H9 (cell line): ENCODE measurements at places on chromosomes 11 and 22.

- no peak for DNase-seq
Observed at GRCh38 chr11:16418428-16419097, 62.2 kb upstream of the SOX6 start.

DNA sequence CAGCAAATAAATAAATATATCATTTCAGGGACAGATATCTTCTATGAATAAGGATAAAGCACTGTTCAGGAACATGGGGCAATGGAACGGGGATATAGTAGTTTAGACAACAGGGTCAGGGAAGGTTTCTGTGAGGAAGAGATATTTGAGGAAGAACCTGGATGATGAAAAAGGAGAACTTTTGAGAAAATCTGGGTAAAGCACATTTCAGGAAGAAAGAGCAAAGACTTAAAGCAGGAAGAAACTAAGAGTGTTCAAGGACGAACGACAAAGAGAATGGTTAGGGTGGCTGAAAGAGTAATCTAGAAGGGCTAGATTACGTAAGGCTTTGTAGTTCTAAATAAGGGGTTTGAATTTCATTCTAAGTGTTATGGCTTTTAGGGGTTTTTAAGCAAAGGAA is 12.7 kb downstream of the DDI1 start:
- DNase-seq, result no peak

- no peak for DNase-seq
Observed at GRCh38 chr11:26028393-26028911, 303.5 kb upstream of the ANO3 start.

GRCh38 chr11:2814751-2815150 is 70.8 kb downstream of the CDKN1C start:
- DNase-seq, result no peak

DNA sequence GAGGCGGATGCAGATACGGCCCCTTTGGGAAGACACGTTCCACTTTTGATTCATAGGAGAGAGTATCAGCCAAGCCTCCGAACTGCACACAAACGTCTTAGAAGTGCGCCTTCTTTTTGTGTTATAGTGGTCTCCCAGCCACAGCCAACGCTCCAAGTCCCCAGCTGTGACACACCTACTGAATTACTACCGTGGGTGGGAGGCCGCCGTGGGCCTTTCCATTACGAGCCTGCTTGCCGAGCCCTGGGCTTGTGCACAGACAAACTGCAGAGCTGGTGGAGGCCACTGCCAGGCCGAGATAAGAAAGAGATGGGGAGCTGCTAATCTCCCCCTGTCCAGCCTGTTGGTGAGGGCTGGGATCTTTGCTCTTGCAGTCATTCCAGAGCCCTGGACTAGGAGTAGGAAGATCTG is 761 bp downstream of the HMBS start:
- no peak for DNase-seq

DNA sequence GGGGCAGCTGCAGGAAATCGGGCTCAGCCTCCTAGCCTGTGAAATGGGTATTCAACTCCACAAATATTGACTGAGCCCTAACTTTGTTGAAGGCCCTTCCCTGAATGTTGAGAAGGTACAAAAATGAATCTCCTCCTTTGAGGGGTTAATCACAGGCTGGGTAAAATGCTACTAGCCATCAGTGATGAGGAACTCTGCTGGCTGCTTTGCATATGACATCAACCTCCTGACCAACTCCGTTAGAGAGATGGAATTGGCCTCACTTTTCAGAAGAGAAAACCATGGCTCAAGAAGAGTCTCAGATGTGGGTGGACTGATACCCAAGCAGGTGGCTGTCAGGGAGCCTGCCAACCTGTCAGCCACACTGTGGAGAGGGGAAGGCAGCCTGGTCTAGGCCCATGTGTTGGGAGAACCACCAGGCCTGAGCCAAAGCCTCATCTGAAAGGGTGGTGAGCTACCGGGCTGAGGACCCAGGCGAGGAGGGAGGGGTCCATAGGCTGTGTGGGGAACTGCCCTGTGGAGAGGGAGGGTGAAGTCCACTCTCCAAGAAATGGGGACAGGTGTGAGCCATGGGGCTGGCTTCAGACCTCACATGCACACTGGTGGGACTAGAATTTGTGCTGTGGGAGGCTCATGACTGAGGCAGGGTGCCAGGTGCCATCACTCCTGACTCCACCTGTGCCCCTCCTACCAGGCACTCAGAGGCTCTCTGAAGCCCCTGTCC is 11.8 kb downstream of the CDCA5 start:
- no peak for DNase-seq

DNA sequence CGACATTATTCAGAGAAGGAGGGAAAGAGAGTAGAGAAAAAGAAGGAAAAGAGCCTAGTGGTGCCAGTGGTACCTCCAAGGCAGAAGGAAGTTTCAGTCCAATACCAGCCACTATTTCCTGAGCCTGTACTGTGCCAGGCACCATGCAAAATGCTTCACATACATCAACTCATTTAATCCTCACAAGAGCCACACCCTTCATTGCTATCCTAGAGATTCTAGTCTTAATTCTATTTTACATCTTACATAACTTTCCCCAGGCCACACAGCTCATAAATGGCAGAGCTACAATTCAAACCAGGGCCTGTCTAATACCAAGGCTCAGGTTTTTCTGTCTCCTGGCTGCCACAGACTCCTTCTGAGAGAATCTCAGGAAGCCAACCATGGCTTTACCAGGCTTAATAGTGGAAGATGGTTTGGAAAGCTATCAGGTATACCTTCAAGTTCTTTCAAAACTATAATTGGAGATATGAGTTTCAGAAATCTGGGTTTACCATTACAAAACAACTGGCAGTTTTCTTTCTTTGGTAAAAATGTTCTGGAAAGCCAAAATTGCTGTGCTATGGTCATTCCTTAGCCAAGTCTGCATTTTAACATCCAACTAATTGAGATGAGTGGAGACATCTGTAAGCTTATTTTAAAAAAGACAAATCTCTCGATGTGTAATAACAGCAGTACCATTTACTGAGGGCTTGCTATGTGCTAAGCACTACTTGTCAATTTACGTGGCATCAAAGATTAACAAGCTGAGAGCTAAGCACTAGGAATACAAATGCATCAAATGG is 225.1 kb upstream of the PITPNB start:
- no peak for DNase-seq

DNA sequence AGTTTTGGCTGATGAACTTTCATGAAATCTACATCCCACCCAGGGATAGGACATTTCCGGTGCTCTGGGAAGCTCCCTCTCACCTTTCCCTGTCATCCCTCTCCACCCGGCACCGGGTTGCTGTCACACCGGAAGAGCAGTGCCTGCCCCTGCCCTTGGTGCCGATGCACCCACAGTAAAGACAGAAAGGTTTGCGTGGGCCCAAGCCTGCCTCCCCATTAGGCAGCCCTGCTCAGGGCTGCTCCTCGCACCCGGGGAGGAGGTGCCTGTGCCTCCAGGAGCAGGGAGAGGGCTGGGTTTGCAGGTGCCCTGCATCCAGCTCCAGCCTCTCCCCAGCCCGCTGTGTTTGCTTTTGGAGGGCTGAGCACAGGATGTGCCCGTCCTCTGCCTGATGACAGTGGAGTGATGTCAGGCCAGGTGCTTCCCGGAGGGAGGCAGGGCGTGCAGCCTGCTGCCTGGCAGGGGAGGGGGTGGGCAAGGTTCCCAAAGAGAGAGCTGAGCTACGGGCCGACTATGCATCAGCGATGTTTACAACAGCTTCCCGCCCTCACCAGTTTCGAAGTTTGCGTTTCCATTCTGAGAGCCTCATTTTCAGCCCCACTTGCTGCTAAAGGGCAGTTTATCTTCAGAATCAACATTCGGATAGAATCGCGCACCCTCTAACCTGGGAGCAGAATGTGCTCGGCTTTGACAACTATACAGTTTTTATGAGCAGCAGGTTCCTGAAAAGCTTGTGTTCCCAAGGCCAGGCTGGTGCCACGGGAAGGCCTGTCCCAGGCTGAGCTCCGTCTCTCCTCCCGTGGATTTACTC is 83.2 kb upstream of the CLDN5 start:
- DNase-seq, result peak; percentile 58

DNA sequence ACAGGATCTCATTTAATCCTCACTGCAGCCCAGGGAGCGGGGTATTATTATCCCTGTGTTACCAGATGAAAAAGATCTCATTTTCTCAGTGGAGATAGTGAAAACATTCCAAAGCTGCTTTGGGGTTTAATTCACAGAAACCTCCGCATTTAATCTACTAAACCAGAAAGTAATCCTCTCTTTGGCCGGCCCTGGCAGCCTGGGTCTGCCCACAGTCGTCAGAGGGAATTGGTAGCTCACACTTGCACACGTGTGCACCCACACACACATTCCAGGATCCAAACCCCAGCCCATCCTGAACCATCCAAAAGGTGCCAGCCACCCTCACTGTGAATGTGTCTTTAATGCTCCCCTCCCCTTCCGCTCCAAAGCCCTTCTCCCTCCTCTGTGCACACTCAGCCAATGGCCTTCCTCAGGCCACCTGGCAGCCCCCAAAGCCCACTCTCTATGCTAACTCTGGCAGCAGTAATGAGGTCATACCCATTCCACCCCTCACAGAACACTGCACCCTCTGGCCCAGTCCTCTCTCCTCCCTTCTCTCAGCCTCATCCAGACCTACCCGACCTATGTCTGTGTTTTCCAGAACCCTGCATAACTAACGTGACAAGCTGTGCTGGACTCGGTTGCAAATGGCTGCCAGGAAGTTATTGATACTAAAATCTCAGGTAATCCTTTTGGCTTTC is 466.2 kb downstream of the SOX6 start:
- no peak for DNase-seq

GRCh38 chr11:64887757-64888405 is 9.5 kb upstream of the EHD1 start:
- peak; percentile 88 for DNase-seq

GRCh38 chr11:75560644-75561043 is 1.4 kb upstream of the SERPINH1 start:
- no peak for DNase-seq

- no peak for DNase-seq
Observed at GRCh38 chr22:32353292-32353691, 4.4 kb upstream of the RFPL3 start.

- DNase-seq, result no peak
Observed at GRCh38 chr11:80718611-80719291, 1277.9 kb upstream of the TENM4 start.

GRCh38 chr22:40855979-40856512 is 393 bp downstream of the ST13 start:
- DNase-seq, result peak; percentile 46

- DNase-seq, result no peak
Observed at GRCh38 chr11:121933694-121934093, 182.3 kb downstream of the BLID start.

DNA sequence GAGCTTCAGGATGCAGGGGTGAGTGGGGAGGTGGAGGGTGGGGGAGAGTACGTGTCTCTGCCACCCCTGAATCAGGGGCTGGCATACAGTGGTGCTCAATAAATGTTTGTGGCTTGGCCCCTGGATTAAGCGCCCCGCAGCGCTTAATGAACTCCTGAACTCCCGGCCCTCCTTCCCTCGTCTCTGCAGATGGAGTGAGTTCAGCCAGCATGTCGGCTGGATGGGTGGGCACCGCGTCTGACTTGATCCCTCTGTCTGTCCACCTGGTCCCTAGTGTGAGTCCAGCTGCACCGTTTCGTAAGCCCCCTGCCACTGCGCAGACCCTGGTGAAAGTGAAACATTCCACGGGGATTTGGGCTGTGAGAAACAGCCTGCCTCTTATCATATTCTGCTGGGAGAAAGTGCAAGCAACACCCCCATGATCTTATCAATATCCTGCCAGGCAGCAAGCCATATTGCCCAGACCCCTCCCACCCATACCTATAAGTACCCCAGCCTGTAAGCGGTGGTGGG is 12.0 kb upstream of the MRGPRD start:
- DNase-seq, result no peak

- no peak for DNase-seq
Observed at GRCh38 chr11:16780698-16781550, 42.5 kb downstream of the C11orf58 start.

GRCh38 chr11:65976216-65977176 is 15.0 kb downstream of the SART1 start:
- DNase-seq, result no peak

- DNase-seq, result no peak
Observed at GRCh38 chr11:78595436-78596130, 20.9 kb upstream of the NARS2 start.

DNA sequence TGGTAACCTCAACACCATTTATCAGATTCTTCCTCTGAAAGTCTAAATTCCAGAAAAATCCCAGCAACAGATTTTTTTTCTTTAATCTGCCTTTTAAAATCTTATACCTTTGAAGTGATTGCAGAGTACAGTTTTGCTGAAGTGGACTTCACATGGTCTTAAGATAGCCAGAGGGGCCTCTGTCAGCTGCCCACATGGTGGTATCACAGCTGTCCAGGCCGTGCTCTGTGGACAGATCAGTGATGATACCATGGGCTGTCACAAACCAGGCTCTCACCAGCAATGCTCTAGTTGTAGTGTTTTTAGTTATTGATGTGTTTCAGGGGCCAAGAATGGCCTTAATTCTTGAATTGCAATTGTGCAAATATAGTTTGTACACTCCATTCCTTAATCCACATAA is 44.0 kb downstream of the PARVA start:
- DNase-seq, result no peak

DNA sequence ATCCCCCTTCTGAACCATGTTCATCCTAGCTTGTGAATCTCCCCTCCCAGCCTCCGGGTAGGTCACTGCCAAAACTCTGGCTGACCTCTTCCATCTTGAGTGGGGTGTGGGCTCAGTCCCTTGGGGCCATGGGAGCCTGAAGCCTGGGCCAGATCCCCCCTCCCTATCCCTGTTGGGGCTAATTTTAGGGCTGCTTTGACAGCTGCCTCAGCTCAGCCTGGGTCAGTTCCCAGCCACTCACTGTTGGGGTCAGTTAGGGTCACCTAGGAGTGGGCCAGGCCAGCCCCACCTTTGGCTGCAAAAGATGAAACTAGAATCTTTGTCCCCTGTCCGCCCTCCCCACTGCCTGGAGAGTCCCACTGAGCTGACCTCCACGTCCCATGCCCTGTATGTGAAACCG is 29.8 kb upstream of the P2RY2 start:
- no peak for DNase-seq

DNA sequence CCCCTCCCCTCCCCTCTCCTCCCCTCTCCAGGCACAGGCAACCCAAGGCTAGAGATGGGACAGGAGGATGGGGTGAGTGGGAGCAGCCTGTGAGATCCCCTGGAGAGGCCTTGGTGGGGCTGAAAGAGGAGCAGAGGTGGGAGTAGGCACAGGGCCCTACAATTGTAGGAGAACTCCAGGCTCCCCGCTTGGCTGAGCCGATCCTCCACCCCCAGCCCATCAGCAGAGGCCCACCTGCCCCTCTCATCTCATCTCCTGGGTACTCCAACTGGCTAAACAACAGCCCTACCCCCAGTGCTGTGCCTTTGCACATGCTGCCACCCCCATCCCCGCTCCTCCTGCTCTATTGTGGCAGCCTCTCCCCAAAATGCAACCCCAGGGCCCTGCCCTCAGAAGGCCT is 52.0 kb upstream of the A4GALT start:
- DNase-seq, result no peak
